ENCODE measurements at places on chromosomes 3 and 15.
A peak's percentile ranks its signal among the peaks of the same experiment; 100 is the strongest.

- DNase-seq, result no peak
These were observed 42.7 kb upstream of the B3GNT5 start for GRCh38 chr3:183210341-183210740.

GRCh38 chr3:192307631-192308030, 419.7 kb downstream of the FGF12 start:
- no peak for DNase-seq

GRCh38 chr3:38374221-38374620, 27.6 kb downstream of the XYLB start:
- DNase-seq, result no peak

DNA sequence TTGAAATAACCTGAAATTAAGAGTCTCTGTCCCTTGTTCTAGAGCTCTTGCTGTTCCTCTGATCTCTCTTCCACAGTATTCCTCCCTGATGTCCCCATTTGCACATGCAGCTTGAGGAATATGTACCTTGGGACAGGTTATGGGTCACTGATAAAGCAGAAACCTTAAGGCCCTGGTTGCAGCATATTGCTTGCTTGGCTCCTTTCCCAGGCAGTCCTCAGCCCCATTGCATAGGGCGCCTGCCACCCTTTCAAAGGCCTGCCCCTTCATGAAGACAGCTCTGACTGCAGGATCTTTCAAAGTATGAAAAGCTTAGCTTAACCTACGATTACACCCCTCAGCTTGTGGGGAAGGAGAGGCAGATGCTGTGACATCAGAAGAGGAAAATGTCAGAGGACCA, 51.6 kb downstream of the WDR76 start:
- DNase-seq, result peak; percentile 4

DNA sequence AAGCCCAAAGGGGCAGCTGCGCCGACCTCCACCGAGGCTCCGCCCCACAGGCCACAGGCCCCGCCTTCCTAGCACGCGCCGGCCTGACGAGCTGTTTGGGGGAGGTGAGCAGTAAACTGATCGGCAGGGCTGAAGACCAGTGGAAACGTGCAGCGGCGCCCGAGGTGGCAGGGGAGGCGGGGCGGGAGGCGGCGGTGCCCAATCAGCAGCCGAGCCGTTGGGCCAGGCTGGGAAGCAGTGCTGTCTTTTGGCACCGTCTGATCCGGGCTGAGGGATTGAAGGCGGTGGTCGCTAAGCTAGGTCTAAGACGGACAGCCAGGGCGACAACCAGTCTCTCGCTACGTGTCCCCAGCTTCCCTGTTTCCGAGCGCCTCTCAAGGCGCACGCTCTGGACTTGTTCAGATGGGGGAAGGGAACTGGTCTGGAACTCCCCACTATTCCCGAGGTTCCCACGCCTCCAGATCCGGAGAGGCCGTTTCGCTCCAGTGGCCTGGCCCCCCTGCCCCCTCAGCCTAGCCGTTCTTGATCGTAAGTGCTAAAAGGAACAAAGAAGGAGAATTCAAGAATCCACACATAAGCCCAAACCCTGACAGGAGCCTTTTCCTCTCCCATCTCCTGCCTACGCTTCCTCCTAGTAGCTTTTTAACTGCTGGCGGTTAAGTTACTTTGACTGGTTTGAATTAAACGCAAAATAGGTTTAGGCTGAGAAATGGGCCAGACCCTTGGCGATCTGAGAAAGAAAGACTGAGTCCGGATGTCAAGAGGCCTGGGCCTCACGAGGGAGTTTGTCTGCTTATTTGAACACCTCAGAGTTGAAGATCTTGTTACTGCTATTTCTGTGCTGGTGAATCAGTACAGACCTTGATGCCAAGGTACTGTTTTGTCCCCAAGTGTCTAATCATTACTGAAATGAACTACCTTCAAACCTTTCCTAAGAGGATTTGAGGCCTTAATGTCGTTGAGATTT, at the start of gene FMN1:
TSS of gene FMN1 (minus strand) at position 11 of the 967 bp plus-strand sequence. CDS start 39,800 bp downstream, outside the sequence.
- peak; percentile 65 for DNase-seq

GRCh38 chr3:159163656-159164055, 361.8 kb downstream of the MFSD1 start:
- DNase-seq, result no peak

DNA sequence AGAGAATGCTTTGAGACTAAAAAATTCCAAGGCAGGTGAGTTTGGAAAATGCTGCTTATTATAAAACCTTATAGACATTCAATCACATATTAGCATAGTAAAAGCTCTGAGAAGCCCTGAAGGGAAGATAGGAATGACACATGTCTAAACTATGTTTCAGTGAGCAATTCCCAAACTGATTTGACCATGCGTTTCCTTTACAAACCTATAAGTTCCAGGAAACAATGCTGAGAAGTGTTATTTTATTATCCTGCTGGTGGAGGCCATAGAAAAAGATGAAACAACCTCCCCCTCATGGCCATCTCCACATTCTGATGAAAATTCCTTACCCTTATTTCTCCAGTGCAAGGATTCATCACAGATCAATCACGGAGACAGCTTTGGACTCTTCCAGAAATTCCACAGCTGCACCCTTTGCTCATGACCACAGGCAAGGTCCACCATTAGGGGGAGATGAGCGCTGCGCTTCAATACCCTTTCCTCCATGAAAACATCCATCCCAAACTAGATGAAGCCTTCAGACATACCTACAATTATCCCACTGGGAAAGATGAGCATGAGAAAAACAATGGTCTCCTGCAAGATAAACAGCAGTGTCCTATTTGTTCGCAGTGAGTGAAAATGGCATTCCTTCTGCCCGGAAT, 372.1 kb downstream of the MAGI1 start:
- DNase-seq, result no peak

DNA sequence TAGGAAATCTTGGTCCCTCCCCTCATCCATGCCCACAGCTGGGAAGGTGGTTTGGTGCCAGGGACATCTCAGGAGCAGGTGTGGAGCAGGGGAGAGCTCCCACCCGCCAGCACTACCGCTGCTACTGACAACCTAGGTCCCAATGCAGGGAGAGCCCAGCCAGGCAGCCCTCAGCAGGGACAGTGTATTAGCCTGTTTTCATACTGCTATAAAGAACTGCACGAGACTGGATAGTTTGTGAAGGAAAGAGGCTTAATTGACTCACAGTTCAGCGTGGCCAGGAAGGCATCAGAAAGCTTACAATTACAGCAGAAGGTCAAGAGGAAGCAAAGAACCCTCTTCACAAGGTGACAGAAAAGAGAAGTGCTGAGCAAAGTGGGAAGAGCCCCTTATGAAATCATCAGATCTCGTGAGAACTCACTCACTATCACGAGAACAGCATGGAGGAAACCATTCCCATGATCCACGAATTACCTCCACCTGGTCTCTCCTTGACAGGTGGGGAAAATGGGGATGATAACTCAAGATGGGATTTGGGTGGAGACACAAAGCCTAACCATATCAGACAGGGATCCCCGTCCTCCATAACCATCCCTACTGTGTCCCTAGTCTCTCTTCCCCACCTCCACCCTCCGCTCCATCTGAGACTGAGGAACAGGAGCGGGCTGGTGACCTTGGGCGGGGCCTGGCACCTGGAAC, 218.6 kb downstream of the TBC1D2B start:
- DNase-seq, result no peak

All from DMS79 treated with DMSO at 0.1 percent for 48 hours (cell line).